ENCODE measurements at places on chromosomes 2 and 18. TPM values are rescaled to one million over a fixed set of nuclear protein-coding genes. Genes with fewer than 3 reads are reported as not detected.

The BUB1 gene
- 0.49 TPM for polyA plus RNA-seq

The ARHGAP28 gene
- 0.61 TPM for polyA plus RNA-seq

The FOXD4L1 gene
- 0.08 TPM for polyA plus RNA-seq

The TBR1 gene
- not detected for polyA plus RNA-seq

The IL1F10 gene
- not detected for polyA plus RNA-seq

The AOX1 gene
- polyA plus RNA-seq: 5.6 TPM

The RRM2 gene
- 0.08 TPM for polyA plus RNA-seq

The CMPK2 gene
- 2.0 TPM for polyA plus RNA-seq
